ENCODE measurements at places on chromosomes 4 and X.
A peak's percentile ranks its signal among the peaks of the same experiment; 100 is the strongest.

- no peak overlapping the region for H3K27ac ChIP-seq
- peaks cover 8% of the 10 kb centered on the region for H3K4me1 ChIP-seq
- no peak overlapping the region for H3K4me3 ChIP-seq
- DNase-seq: peak; percentile 78
These were observed 54.6 kb downstream of the PROM1 start for GRCh38 chr4:16029262-16029661.

DNA sequence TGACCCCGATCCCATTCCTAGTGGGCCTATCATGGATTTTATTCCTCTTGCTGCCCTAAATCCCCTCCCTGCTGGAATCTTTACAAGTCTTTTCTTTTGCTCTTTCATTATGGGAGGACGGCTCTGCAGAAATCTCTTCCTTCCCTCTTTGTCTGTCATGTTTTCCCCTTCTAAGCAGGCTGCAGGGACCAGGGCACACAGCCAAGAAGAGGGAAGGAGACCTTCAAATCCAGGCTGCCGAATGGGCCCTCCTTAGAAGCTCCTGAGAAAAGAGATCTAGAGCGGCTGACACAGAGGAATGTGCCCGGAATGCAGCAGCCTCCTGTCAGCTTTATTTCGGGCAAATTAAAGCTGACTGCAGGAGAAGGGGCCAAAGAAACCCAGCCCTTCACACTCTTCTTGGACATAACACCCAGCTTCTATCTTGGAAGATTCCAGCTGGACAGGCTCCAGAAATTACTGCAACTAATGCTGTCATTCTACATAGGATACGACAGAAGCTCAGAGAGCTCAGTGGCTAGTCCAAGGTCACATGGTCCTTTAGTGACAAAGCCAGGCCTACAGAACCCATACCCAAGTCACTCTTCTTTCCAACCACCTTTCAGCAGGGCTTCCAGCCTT is 187.8 kb upstream of the NHS start:
- no peaks in the 10 kb centered on the region for H3K4me1 ChIP-seq
- H3K36me3 ChIP-seq: no peaks in the 10 kb centered on the region
- H3K4me3 ChIP-seq: no peak overlapping the region
- H3K27ac ChIP-seq: no peak overlapping the region

DNA sequence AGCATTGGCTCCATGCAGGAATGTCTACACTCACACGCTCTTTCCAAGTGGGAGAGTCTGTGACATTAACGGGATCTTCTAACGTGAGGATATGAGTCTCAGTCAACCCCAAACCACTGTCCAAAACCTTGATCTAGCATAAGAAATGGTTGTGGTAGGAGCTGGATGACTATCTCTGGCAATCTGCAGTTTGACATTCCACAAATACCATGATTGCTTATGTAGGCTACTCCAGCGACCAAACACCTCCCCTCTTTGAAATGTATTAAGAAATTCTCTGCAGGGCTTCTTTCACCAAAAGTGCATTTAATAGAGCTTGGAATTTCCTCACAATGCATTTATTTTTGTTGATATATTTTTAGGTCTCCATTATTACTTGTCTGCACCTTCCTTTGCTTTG is 14.1 kb upstream of the STX18 start:
- no peak overlapping the region for H3K27ac ChIP-seq
- no peak overlapping the region for H3K4me3 ChIP-seq
- no peaks in the 10 kb centered on the region for H3K27me3 ChIP-seq
- no peaks in the 10 kb centered on the region for H3K36me3 ChIP-seq

GRCh38 chrX:136179133-136179532 is 31.8 kb downstream of the FHL1 start:
- no peaks in the 10 kb centered on the region for H3K4me1 ChIP-seq
- no peak for DNase-seq
- no peak overlapping the region for H3K27ac ChIP-seq
- H3K27me3 ChIP-seq: no peaks in the 10 kb centered on the region
- no peak overlapping the region for H3K4me3 ChIP-seq
- H3K36me3 ChIP-seq: no peaks in the 10 kb centered on the region

DNA sequence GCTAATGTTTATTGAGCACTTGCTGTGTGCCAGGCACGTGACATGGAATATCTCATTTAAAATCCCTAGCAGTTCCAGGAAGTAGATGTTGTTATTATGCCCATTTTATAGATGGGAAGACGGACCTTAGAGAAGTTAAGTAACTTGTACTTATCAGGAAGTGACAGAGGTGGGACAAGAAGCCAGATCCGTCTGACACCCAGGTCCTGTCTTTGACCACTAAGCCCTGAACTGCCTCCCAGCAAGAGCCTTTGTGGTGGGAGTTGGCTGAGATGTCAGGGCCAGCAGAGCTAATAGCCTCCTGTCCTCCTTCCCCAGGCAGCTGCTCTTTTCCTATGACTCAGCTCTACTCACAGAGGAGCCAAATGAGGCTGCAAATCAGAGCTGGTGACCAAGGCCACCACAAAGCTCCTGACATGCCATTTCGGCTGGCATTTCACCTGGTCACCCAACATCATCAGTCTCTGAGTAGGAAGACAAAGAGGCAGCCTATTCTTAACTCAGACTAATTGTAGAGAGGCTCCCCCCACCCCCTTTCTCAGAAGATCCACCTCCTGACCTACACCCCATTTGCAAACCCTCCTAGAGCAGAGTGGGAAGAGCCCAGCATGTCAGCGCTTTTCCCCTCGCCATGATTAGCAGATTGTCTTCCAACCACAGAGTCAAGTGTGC is 175.1 kb upstream of the KIT start:
- H3K4me3 ChIP-seq: no peak overlapping the region
- no peak overlapping the region for H3K27ac ChIP-seq
- H3K36me3 ChIP-seq: no peaks in the 10 kb centered on the region
- H3K4me1 ChIP-seq: no peaks in the 10 kb centered on the region
- H3K27me3 ChIP-seq: no peaks in the 10 kb centered on the region

GRCh38 chr4:113083346-113083745 is 33.9 kb downstream of the ANK2 start:
- no peaks in the 10 kb centered on the region for H3K4me1 ChIP-seq
- no peak overlapping the region for H3K4me3 ChIP-seq
- H3K27ac ChIP-seq: no peak overlapping the region
- H3K27me3 ChIP-seq: no peaks in the 10 kb centered on the region

GRCh38 chrX:12567857-12568256 is 223.4 kb upstream of the PRPS2 start:
- no peak overlapping the region for H3K4me3 ChIP-seq
- no peaks in the 10 kb centered on the region for H3K27me3 ChIP-seq

DNA sequence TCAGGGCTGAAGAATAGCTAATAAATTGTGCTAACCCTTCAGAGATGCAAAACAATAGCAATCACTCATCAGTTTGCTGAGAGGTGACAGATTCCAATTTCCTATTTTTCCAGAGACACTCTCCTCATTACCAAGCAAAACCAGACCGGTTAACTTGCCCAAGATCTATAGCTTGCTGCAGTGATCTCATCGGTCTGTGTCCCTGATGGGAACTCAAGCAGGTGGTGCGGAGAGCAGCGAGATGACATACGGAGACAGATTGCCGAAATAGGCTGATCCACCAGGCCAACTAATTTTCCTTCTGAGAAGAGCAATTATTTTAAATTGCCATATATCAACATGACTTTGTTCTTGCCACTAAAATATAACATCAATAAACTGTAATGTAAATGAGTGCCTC is 10.5 kb upstream of the DCHS2 start:
- H3K4me1 ChIP-seq: no peaks in the 10 kb centered on the region
- H3K4me3 ChIP-seq: no peak overlapping the region
- DNase-seq: no peak
- no peaks in the 10 kb centered on the region for H3K27me3 ChIP-seq

DNA sequence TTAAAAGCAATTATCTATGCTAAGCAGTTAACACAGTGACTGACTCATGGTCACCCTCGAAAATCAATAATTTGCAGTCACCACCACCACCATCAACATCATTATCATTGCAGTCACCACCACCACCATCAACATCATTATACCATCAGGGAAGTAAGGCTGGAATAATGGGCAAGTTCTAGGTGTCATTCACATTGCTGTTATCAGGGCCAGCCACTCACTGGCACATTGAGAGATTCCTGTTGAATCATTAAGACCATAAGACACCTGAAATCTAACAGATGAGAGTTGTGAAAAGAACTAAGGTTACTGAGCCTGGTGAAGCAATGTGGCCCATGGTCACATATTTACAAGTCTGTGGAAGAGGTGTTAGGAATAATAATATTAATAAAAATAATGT is 247.7 kb upstream of the BOD1L1 start:
- H3K4me3 ChIP-seq: no peak overlapping the region
- no peaks in the 10 kb centered on the region for H3K36me3 ChIP-seq
- no peaks in the 10 kb centered on the region for H3K27me3 ChIP-seq
- H3K27ac ChIP-seq: no peak overlapping the region
- no peak for DNase-seq

GRCh38 chrX:104319346-104319745 is 64.6 kb upstream of the ESX1 start:
- H3K27me3 ChIP-seq: no peaks in the 10 kb centered on the region
- H3K36me3 ChIP-seq: no peaks in the 10 kb centered on the region
- H3K27ac ChIP-seq: no peak overlapping the region
- no peak for DNase-seq
- H3K4me3 ChIP-seq: no peak overlapping the region

DNA sequence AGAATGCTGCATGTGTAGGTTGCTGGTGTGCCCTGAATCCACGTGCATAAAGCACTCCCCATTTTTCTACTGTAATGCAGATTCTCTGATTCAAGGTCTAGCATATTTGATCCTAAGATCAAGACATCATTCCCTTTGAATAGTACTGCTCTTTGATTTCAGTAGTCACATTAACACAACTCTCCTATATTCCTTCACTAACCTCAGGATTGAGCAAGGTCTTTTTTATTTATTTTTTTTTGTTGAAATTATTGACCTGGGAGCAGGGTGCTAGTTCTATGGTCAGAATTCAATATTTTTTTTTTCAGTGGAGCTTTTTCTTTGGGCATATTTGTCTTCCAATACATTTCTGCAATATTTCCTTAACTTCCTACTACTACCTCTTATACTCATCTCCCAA is 245.7 kb downstream of the RBMX2 start:
- no peaks in the 10 kb centered on the region for H3K27me3 ChIP-seq
- no peaks in the 10 kb centered on the region for H3K36me3 ChIP-seq
- no peak overlapping the region for H3K27ac ChIP-seq
- H3K4me1 ChIP-seq: no peaks in the 10 kb centered on the region
- DNase-seq: no peak

DNA sequence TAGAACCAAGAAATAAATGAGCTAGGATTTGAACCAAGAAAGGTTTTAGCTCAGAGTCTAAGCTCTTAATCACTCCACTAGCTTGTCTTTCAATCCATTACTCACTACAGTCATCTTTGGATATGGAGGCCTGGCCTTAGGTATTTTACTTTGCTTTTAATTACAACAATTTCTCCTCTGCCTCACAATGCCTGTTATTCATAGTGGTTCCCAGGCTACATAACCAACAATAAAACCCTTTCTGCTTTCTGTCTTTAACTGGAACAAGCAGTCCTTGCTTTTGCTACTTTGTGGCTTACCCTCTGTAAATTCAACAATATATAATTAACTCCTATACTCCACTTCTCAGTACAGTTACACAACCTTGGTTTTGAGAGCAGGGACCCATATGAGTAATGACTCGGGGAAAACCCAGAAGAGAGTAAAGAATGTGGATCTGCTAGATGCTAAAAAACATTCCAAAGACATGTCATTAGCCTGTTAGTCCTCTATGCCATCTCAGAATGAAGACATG is 94.7 kb upstream of the NAP1L5 start:
- DNase-seq: peak; percentile 83
- H3K4me1 ChIP-seq: no peaks in the 10 kb centered on the region
- no peaks in the 10 kb centered on the region for H3K27me3 ChIP-seq
- H3K4me3 ChIP-seq: no peak overlapping the region
- H3K36me3 ChIP-seq: no peaks in the 10 kb centered on the region
- H3K27ac ChIP-seq: no peak overlapping the region

DNA sequence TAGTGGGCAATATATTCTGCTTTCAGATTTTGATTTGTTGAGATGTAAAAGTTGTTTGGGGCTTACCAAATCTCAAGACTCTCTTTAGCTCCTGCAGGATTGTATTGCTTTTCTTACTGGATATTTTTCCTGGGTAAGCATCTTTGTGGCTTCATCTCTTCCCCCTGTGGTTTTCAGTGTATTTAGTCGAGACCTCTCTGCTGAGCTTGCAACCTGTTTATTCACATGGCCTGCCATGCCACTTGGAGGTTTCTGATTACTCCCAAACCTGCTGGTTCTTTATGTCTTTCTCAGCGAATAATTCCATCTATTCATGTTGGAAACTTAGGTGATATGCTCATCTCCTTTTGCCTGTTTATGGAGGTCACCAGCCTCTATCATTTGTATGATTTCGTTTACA is 10.9 kb downstream of the CCNG2 start:
- DNase-seq: no peak
- H3K27ac ChIP-seq: no peak overlapping the region
- H3K36me3 ChIP-seq: peaks cover 4% of the 10 kb centered on the region
- no peaks in the 10 kb centered on the region for H3K4me1 ChIP-seq
- H3K4me3 ChIP-seq: no peak overlapping the region

- no peak overlapping the region for H3K27ac ChIP-seq
- H3K4me3 ChIP-seq: no peak overlapping the region
- DNase-seq: peak; percentile 58
These were observed 587.1 kb upstream of the CPEB2 start for GRCh38 chr4:14415146-14415545.

DNA sequence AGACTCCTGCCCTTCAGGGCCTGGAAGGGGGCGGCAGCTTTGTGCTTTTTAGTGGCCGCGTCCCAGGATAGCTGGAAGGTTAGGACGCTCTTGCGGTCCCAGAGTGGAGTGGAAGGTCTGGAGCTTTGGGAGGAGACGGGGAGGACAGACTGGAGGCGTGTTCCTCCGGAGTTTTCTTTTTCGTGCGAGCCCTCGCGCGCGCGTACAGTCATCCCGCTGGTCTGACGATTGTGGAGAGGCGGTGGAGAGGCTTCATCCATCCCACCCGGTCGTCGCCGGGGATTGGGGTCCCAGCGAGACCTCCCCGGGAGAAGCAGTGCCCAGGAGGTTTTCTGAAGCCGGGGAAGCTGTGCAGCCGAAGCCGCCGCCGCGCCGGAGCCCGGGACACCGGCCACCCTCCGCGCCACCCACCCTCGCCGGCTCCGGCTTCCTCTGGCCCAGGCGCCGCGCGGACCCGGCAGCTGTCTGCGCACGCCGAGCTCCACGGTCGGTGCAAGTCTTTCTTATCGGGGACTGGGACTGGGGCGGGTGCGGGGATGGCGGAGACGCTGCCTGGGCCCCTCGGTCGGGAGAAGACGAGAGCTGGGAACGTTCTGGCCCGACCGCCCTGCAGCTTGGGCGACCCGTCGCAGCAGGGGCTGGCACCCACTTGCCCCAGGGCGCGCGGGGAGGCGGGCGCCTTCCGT is at the start of gene EDNRA:
Gene EDNRA (plus strand): TSS at position 207 of the 686 bp plus-strand sequence. CDS start 4,585 bp downstream, outside the sequence.
- H3K4me1 ChIP-seq: peaks cover 4% of the 10 kb centered on the region
- no peak within 1 kb of the TSS for H3K27ac ChIP-seq
- no peaks in the 10 kb centered on the region for H3K36me3 ChIP-seq
- no peaks in the 10 kb centered on the region for H3K27me3 ChIP-seq

GRCh38 chrX:97858592-97858991 is 974.9 kb downstream of the RPA4 start:
- no peaks in the 10 kb centered on the region for H3K27me3 ChIP-seq
- no peak overlapping the region for H3K27ac ChIP-seq
- H3K4me1 ChIP-seq: no peaks in the 10 kb centered on the region
- H3K36me3 ChIP-seq: no peaks in the 10 kb centered on the region
- DNase-seq: no peak

GRCh38 chrX:15751155-15751819 is 13.2 kb downstream of the CA5B start:
- H3K27ac ChIP-seq: no peak overlapping the region
- H3K27me3 ChIP-seq: no peaks in the 10 kb centered on the region
- H3K4me3 ChIP-seq: no peak overlapping the region
- H3K36me3 ChIP-seq: no peaks in the 10 kb centered on the region

Data from mesendoderm (in vitro differentiated cells).